ENCODE measurements at places on chromosomes 16 and 17.

DNA sequence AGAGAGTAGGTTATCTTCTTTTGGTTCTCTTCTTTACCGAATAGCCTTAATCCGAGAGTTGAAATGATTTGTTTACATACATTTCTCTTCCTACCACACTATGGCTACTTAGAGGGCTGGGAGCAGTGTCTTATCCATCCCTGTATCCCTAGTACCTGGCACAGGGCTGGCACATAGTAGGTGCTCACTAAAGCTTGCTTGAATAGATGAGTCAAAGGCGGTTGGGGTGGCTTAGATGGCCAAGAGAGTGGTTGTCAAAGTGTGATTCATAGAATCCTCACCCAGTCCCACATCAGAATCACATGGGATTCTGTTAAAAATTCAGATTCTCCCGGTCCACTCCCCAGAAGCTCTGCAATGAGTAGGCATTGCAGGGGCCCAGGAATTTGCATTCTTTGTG is 11.1 kb downstream of the CHAD start:
- no peak for DNase-seq

DNA sequence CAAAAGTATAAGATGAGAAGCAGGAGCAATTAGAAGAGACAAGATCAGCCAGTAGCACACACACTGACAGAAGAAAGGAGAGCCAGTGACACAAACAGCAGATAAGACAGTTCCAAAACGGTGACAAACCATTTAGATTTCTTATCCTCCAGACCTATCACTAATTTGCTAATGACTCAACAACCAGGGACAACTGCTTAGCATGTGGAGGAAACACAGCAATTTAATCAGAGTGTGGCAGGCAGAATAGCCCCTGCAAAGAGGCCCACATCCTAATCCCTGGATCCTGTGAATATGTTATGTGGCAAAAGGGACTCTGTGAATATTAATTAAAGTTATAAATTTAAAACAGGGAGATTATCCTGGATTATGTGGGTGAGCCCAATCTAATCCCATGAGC is 81.1 kb downstream of the CACNG1 start:
- DNase-seq: no peak

- DNase-seq: peak; percentile 23
Measured at GRCh38 chr17:14203388-14203787, 33.3 kb downstream of the CDRT15 start.

DNA sequence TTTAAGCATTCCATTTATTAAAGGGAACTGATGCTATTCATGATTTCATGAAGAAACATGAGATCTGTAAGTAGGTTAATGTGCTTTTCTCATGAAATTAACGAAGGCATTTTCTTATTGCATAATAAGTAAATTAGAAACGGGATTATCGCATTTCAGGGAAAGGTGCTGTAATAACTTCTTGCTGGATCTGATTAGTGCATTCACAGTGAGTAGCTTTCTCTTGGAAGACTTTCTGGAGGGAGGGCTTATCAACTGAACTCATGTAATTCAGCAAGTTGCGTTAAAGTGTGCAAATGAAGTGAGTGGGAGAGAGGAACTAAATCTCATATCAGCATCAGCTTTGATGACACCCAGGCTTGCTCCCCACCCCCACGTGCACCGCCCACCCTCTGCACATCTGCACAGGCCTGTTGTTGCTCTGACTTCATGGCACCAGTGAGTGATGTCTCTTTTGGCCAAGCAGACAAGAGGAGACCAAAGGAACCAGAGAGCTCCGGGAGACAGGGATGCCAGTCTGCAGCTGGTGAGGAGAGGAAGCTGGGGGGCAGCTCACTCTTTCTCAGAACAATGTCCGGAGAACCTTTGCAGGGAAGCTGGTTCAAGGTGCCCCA is 26.3 kb upstream of the GAS7 start:
- DNase-seq: no peak

GRCh38 chr17:66663041-66663606 is 171.8 kb upstream of the CACNG5 start:
- no peak for DNase-seq

DNA sequence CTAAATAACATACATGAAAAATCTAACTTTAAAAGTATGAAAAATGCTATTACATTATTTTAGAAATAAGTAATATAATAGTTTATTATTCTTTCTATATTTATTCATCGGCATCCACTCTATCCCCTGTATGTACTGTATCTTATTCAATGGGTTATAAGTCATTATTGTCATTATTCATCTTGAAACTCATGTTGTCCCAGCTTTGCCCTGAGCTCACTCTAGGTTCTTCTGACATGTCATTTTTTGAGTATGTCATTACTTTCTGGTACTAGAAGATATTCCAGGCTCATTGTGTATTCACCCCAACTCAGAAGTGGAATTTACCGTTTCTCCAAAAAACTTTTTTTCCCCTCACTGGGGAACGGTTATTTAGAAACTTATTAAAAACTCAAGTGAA is 53.0 kb upstream of the MNT start:
- DNase-seq: no peak

DNA sequence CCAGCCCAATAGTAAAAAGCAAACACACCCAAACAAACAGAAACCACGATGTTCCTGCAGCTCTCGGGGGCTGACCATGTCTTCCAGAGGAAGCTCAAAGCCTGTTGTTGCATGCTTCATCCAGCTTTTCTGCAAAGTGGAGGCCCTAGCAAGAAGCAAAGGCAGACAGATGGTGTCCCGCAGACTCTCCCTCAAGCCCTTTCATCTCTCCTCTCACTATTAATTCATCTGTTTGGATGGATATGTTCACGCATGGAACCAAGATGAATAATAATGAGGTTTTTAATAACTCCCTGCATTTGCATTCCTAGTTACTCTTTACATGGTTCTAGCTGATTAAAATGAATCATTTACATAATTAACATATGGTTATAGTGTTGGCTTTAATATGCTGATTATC is 36.6 kb downstream of the RBFOX1 start:
- no peak for DNase-seq

GRCh38 chr17:9181640-9182039 is 160.3 kb downstream of the NTN1 start:
- no peak for DNase-seq

GRCh38 chr16:48487287-48487686 is 102.1 kb upstream of the SIAH1 start:
- DNase-seq: no peak

DNA sequence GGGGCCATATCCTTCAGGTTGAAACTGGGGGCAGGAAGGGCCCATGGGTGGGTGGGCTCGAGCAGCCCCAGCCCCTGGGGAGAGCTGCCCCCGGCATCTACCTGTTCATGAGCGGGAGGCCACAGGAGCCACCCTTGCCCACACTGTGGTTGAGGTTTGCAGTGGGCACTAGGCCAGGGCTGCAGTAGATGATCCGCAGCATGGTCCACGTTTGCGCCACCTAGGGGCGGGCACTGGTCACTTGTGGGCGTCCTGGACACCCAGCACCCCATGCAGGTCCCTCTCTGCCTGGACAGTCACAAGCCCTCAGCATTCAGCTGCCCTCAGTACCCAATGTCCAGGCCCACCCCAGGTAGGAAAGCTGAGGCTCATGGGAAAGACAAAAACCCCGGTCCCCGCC is 1.8 kb upstream of the JMJD8 start:
- no peak for DNase-seq

- DNase-seq: no peak
Measured at GRCh38 chr17:55320594-55321426, 56.0 kb downstream of the HLF start.

GRCh38 chr16:55907661-55908060 is 32.5 kb upstream of the CES5A start:
- DNase-seq: no peak

- no peak for DNase-seq
Measured at GRCh38 chr17:30858556-30859250, 26.9 kb downstream of the ATAD5 start.

DNA sequence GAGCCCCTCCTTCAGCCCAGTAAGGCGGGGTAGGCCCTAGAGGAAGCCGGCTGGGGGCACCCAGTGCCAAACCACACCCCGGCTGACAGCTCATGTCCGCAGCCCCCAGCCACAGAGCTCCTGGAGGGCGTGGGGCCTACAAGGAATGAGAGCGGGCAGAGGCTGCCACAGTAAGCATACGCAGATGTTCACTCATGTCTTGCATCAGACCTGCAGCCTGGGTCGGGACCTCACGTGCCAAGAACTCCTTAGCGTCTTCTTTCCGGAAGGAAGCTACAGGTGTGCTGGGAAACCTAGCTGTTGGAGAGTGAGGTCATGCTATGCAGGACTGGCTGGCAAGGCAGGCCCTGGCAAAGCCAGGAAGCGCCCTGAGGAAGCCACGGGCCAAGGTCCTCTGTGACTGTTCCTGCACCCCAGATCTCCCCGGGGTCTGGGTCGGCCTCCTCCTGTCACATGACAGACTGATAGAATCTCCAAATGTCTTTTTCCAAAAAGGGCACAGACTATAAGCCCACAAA is 1.6 kb downstream of the ZNF598 start:
- DNase-seq: no peak

DNA sequence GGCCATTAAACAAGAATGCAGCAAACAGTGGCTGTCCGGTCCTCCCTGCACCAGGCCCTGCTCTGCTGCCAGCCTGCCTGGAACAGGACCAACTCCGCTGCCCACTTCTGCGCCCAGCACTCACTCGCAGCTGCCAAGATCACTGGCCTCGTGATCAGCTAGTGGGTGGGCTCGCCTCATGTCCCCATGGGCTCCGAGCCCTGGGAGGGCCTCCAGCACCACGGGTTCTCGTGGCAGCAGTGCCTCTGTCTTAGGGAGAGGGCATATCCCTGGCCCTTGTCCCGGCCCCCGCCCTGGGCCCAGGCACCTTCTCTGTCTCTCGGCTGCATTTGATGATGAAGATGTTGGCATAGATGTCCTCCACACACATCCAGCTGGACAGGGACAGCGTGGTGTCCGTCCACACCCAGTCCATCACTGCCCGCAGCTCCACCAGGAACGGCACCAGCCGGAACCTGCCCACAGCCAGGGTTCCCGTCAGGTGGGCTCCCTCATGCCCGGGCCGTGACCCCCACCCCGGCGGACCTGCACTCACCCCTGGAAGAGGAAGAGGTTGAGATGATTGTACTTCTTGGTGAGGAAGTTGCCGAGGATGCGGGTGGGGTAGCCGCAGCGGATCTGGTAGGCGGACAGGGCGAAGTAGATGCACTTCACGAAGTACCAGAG is 13.1 kb downstream of the CTU2 start:
- no peak for DNase-seq

DNA sequence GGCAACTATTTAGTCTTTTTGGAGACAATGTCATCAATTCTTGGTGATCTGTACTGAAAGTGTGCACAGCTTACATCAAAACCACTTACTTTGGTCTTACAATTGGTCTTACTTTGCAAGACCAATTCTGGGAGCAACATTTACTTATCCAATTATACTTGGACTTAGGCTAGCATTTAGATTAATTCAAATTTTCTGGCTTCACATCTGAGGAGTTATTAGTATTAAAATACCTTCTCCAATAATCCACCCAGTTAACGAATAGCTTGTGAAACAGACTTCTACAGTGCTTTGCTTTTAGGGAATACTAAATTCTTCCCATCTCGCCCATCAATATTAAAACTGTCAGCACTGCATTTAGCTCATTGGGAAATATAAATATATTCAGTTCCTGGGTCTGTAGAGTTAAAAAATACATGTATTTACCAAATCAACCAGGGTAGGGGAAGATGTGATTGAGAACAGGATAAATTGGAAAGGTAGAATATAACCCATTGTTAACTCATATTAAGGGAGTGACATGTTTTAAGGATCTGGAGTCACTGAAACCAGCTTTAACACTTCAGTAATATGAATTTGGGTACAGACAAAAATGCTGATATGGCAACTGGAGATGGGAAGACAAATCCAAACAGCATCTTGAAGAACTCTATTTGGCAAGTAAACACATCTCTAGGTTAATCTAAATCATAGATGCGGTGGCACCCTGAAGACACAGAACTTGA is 9.2 kb upstream of the VEZF1 start:
- DNase-seq: no peak

DNA sequence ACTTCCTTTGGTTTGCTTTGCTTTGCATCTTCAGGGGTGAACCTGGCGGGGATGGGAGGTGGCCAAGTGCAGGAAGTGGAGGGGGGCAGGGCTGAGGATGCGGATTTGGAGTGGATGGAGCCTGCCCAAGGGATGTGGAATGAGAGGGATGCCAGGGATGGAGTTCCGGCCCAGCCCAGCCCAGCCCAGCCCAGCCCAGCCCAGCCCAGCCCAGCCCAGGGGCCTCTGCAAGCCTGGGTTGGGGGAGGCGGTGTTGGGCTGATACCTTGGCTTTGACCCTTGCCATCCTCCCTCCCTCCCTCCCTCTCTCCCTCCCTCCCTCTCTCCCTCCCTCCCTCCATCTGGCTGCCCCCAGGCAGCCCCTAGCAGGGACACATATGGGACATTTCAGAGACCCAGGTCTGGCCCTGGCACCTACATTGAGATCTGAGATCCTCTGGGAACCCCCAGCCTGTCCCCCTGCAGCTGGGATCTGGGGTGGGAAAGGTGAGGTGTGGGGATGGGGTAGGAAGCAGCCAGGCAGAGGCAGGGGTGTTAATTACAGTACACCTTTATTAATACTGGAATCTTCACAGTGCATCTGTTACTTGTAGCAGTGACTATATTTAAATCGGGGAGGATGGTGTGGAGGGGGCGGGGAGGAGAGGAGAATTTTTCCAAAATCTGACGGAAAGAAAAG is 14.5 kb downstream of the IL34 start:
- no peak for DNase-seq

- no peak for DNase-seq
Measured at GRCh38 chr17:19495828-19496528, 37.7 kb upstream of the SLC47A1 start.

DNA sequence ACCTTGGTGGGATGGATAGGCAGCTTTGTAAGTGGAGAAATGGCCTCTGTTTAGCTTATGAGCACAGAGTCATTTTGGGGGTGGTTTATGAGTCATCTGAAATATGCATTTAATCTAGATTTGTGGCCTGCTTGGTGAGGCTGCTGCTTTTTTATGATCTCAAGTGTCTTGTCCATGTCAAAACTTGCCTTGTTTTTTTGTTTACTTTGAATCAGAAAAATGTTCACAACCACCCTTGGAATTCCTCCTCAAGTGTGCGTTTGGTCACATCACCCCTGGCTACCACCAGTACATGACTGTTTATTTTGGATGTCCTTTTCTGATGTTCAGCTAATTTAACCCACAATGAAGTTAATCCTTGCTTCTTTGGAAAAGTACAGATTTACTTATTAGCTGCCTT is 64.6 kb downstream of the FTO start:
- no peak for DNase-seq

- DNase-seq: no peak
Measured at GRCh38 chr16:84056933-84057332, 14.3 kb upstream of the SLC38A8 start.

DNA sequence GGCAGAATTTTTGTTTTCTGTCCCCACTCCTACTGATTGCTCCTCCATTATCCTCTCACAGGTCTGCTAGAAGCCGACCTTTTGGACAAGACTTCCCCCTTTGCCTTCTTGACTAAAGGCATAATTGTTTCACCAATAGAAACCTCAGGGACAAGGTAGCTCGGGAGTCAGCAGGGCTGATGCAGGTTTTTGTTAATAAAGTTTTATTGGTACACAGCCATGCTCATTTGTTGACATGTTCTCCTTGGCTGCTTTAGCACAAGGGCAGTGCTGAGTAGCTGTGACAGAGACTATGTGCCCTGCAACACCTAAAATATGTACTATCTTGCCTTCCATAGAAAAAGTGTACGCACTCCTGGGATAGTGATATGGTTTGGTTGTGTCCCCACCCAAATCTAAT is 271.6 kb downstream of the XYLT1 start:
- DNase-seq: no peak

Data from stimulated activated CD4-positive, alpha-beta T cell treated with anti-CD3 and anti-CD28 coated beads, Interleukin-2, amount 100 ng/mL, for 4 hours (primary cell).